ENCODE measurements at places on chromosomes 2 and 18.

GRCh38 chr2:241858206-241859016, at the start of gene PDCD1:
Gene PDCD1 (minus strand): TSS chr2:241858894. CDS start chr2:241858838, 56 bp downstream.
- DNase-seq = no peak

- no peak for DNase-seq
These were observed 38.1 kb downstream of the FN1 start for GRCh38 chr2:215397632-215398341.

GRCh38 chr18:70499218-70499691, 210.4 kb downstream of the SOCS6 start:
- DNase-seq = no peak

DNA sequence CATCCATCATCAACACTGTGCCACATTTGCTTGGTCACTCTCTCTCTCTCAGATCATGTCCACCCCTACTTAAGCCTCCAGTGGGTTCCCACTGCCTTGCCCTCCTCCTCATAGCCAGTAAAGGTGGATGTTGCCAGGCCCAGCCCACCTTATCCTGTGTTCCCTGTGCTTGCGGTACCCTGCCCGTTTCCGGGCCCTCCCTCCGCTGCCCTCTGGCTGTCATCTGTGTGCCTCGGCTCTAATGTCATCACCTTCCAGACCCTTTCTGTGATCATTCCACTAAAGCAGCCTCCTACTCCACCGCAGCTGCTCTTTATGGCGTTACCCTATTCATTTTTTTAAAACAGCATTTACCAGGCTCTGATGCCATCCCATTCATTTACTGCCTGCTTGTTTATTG, 305.7 kb upstream of the SKOR2 start:
- DNase-seq = no peak

DNA sequence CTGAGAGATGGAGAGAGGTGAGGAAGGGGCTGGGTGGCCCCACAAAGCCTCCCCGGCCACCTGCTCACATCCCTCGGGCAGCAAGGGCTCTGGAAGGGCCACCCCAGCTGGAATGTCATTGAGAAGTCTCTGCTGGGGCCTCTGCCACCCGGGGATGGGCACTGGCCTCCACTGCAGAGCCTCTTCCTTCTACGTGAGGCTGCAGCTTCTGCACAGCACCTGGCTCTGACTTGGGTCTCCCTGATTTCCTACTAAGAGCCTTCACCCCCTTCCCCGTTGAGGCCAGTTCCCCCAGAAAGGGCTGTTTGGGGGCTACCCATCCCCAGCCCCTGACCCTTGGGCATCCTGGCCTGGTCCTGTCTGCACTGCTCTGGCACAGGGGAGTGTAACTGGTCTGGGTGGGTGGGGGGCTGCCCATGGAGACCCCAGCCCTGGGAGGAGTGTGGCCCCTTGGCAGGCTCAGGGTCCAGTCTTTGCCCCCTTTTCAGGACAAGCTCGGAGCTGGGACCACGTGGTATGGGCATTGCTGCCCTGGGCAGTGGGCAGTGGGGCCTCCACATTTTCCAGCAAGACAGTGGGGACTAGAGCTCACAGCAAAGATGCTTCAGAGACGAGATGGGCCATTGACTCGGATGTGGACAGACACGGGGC, 5.6 kb downstream of the PDCD1 start:
- no peak for DNase-seq

GRCh38 chr2:239543702-239544101, 142.9 kb upstream of the HDAC4 start:
- no peak for DNase-seq

DNA sequence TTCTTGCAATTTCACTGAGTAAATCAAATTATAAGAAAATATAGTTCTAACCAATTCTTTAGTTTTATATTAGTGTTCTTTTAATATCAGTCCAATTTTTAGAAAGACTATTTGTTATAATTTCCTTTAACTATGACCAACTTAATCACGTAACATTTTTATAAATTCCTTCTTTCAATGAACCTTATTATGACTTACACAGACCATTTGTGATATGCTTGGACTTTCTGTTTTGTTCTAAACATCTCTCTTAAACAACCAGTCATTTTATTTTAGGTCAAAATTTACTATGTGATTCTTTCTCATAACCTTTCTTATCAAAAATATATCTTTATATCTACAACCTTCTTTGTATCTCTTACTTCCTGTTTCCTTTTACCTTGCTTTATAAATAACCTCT, 39.5 kb upstream of the DYNAP start:
- no peak for DNase-seq

GRCh38 chr2:232854082-232854481, 16.0 kb upstream of the SNORC start:
- no peak for DNase-seq

DNA sequence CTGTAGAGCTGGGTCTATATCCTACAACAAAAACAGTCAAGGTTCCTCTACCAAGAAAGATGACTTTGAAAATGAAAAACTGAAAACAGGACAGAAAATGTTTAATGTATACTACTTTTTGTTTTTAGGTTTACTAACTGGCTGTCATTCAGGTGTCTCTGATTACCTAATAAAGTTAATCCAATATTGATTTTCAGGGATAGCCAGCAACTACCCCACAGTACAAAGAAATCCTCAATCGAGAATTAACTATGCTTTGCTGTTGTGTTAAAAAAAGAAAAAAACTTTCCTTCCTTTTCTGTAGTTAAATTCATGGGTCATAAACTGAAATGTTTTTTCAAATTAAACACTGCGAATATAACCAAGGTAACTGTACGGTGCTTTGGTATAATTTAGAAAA, 45.8 kb downstream of the TTR start:
- no peak for DNase-seq

GRCh38 chr2:223084873-223085272, 32.9 kb downstream of the KCNE4 start:
- DNase-seq = no peak

GRCh38 chr2:155157065-155157464, 458.6 kb downstream of the KCNJ3 start:
- no peak for DNase-seq

DNA sequence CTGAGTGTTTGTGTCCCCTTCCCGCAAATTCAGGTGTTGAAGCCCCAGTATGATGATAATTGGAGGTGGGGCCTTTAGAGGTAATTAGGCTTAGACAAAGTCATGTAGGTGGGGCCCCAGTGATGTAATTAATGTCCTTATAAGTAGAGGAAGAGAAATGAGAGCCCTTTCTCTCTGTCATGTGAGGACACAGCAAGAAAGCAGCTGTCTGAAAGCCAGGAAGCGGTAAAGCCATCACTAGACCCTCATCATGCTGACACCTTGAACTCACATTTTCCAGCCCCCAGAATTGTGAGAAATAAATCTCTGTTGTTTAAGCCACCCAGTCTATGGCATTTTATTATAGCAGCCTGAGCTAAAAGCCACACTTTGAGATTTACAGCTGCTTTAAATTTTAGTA, 1580.0 kb downstream of the LRP1B start:
- no peak for DNase-seq

DNA sequence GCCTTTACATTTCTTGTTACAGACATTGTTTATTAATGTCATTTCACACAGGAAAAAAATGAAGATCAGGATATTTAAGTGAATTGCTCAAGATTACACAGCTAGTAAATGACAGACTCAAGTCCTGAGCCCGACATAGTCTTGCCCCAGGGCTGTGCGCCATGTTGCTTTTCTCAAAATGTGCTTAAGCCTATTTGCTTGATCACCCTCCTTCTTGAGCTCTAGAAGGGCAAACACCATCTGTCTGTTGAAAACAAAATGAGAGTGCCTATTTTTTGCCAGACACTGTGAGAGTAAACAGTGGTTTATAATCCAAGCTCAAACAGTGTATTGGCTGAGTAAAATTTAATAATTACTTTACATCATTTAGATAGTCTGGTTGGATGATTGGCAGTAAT, 34.8 kb upstream of the HNMT start:
- no peak for DNase-seq

DNA sequence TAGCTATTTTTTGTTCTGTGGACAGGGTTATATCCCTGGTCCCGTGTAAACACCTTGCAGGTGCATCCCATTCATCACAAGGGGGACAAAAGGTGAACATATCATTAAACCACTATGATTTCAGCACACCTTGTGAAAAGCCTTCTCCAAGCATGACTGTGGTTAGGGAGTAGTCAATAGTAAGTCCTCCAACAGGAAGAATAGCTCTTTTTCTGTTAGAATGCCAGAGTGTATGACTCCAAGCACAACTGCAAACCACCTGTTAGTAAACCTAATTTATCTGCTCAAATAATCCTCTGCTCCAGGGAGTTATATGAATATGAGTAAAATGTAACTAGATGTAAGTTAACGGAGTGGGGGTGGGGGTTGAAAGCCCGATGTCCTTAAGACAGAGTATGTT, 240.5 kb downstream of the AGPS start:
- DNase-seq = no peak

GRCh38 chr2:235135990-235136561, 184.3 kb downstream of the SH3BP4 start:
- DNase-seq = peak; percentile 20

GRCh38 chr2:226274143-226274542, 525.5 kb downstream of the IRS1 start:
- DNase-seq = no peak

GRCh38 chr2:28447943-28448792, 47.7 kb upstream of the PLB1 start:
- no peak for DNase-seq

- no peak for DNase-seq
These were observed 491 bp downstream of the L3MBTL4 start for GRCh38 chr18:6414118-6414722.

DNA sequence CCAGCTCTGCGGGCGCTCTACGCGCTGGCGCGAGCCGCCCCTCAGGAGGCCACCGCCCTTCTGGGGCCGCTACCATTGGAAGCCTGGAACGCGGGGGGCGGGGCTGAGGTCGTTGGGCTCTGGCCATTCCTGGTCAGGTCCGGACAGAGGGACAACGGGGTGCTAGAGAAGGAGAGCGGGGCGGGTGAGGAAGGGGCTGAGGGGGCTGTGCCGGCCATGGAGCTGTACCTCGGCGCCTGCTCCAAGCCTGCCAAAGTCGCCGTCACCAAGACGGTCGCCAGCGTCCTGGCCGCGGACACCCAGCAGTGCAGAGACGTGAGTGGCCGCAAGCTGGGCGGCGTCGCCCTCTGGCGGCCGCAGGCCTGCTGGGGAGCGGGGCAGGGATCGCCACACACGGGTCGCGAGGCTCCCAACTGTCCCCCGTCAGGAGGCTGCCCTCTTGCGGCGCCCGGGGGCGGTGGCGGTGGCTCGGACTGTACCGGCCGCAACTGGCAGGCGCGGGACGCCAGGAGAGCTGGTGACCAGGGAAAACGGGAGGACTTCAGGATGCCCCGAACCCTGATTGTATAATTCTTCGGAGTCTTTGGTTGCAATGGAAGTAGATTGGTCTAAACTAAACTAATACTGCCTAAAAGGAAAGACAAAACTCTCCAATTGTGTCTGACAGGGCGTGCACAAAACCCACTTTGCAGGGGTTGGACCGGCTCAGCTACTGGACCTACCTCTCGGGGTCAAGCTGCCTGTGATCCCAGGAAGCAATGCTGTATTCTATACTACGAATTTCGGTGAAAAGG, at the start of gene FSIP2:
FSIP2 (plus strand) TSS at position 126 of the 794 bp plus-strand sequence; CDS start at position 217, 91 bp downstream.
- no peak for DNase-seq

- peak; percentile 8 for DNase-seq
These were observed 122.9 kb upstream of the ACVR1C start for GRCh38 chr2:157751462-157752058.

GRCh38 chr2:101188683-101189405, 37.7 kb upstream of the TBC1D8 start:
- DNase-seq = no peak

DNA sequence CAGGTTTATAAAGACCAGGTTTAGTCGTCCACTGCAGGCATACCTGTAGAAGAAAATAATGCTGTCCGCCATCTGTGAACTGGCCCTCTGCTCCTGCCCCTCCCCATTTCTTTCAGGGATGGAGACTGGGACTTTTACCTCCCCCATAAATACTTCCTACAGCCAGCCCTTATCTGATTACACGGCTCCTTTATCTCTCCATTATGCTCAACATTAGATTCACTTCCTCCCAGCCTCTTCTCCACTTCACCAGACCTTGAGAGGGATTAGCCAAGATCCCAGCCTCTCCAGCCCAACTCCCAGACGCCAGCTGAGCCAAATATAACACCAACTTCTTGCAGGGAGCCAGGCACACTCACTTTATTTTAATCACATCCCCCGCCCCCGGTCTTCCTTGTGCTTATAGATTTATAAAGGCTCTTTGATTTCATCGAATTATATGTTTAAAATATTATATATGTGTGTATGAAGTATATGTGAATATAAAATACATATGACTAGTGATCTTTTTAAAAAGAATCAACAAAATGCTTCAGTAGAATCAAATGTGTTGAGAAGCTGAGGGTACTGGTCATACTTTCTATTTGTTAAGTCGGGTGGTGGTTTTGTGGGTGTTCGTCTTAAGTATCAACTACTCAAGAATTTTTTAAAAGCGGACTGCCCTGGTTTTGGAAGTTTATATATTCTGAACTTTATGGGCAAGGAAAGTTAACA, 81.0 kb downstream of the SPRED2 start:
- DNase-seq = no peak

GRCh38 chr2:98486374-98486981, 41.8 kb downstream of the INPP4A start:
- no peak for DNase-seq

GRCh38 chr18:11167778-11168177, 18.4 kb upstream of the PIEZO2 start:
- DNase-seq = no peak

DNA sequence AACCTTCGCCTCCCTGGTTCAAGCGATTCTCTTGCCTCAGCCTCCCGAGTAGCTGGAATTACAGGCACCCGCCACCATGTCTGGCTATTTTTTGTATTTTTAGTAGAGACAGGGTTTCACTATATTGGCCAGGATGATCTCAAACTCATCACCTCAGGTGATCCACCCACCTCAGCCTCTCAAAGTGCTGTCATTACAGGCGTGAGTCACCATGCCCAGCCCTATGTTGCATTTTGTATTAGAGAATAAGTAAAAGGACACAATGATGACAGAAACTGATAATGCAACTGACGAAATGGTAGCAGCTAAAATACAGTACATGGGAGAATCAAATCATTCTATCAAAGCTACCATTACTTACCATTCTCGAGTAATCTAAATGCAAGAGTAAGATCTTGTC, 276.7 kb downstream of the DSEL start:
- DNase-seq = no peak

DNA sequence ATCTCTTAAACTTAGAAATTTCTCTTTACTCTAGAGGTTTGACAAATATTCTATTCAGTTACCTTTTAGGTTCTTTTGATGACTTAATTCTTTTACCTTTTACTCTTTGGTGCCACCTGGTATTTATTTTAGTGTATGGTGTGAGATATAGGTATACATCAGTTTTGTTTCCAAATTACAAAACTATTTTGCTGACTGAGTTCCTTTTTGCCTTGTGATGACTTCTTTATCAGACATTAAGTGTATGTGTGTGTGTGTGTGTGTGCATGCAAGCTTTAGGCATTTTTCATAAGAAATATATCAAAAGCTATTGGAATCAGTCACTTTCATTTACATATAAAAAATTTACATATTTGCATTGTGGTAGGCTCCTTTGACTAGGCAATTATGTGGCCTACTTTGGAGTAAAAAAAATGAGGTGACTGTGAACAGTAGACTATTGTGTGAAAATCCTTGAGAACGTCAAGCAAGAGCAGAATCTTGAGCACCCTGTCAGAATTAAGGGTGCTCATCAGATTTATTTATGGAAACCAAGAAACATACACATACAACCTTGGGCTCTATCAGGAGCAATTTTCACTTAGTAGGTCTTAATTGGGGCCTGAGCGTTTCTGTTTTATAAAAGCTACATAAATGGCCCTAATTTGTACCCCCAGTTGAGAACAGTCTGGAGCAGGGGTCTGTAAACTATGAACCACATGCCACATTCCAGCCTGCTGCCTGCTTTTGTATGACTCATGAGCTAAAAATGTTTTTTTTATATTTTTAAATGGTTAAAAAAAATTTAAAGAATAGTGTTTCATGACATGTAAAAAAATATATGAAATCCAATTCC, 415.9 kb downstream of the SLC4A3 start:
- DNase-seq = no peak

All from T follicular helper cell (primary cell).